Naive B cell (primary cell): ENCODE measurements at places on chromosomes 16 and 17.
A peak's percentile ranks its signal among the peaks of the same experiment; 100 is the strongest.

DNA sequence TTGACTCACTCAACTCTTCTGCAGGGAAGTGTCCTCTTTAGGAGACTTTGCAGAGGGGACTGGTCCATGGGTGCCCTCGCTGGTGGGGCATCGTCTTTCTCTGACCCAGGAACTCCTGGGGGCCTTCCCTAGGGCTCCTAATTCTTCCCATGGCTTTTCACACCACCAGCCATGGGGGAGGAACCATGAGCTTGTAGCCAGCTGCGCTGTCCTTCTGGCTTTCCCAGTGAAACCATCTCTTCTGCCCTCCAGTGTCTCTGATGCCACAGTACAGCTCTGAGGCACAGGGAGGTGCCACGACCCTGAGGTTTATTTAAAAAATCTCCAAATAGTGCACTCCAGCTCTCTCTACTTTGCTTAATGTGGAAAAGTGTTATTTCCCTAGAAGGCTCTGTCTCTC, 78.6 kb downstream of the SDR42E1 start:
- no peak for DNase-seq

GRCh38 chr17:13725288-13725990, 123.7 kb upstream of the HS3ST3A1 start:
- DNase-seq, result no peak

DNA sequence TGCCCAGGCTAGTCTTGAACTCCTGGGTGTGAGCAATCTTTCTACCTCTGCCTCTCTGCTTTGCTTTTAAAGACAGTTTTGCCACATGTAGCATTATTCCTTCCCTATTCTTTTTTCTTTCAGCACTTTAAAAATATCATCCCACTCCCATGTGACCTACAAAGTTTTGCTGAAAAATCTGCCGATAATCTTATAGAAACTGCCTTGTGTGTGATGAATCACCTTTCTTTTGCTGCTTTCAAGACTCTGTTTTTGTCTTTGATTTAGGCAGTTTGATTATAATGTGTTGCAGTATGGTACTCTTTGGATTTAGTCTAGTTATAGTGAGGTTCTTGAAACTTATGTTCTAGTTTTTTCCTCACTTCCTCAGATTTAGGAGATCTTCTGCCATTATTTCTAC, 142.0 kb upstream of the KIF2B start:
- DNase-seq, result no peak

DNA sequence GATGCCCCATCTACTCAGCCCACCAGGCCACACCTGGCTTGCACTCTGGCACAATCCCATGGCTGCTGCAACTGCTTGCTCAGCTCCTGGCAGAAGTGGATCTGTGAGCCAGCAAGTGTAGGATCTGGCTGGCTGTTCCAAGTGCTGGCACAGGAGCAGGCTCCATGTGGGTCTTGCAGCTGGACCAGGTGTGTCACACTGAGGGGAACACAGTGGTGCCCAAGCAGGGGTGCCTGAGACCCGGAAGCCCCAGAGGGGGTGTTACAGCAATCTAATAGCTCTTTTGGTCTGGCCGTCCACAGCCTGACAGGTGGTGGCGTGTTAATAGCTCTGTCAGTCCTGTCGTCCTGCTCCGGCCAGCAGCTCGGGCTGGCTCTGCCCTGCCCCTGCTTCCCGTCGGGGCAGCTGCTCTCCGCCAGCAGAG, 19.6 kb upstream of the GOT2 start:
- DNase-seq, result no peak

DNA sequence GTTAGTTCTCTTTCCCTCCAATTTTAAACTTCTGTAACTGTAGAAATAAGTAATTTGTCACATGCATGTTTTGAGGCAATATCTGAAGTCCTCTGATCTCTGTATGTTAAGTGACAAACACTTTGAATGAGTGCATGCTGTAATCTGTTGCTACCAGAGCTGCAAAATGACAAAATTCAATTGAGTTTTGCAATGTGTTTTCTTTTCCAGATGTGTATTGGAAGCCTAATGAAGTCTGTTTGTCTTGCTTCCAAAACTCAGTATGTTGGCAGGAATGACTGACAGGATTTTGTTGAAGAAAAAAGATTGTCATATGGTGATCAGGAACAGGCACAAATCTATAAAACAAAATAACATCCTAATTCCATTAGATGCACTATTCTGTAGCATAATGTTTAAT, 561.6 kb upstream of the CDH8 start:
- no peak for DNase-seq

DNA sequence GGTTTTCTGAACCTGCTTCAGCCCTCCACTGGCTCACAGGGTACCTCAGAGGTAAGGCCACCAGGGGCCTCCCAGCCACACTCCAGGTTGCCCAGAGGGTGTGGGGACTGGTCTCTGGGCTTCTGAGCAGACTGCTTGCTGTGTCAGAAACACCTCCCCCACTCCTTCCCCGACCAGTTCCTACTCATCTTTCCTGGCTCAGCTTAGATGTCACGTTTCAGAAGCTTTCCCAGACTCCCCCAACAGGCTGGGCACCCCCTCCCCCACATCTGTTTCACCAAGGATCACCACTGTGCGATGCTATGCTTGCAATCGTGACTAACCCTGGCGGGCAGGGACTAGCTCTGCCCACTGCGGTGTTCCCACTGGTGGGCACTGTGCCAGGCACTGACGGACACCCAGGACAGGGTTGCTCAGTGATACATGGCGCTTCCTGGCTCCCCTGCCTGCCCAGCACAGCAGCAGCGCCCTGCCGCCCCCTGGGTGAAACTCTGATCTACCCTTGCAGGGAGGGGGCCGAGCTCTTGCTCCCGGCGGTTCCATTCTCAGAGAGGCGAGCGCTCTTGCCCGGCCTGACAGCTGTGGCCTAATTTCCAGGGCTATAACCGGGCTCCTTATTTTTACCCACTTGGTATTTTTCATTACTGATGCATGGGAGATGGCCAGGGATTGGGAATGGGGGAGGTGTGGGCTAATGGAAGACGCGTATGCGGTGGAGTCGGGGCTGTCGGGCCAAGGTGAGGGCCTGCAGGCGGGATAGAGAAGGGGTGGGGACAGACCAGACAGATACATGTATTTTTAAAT, 29.4 kb upstream of the MTSS2 start:
- DNase-seq, result no peak

DNA sequence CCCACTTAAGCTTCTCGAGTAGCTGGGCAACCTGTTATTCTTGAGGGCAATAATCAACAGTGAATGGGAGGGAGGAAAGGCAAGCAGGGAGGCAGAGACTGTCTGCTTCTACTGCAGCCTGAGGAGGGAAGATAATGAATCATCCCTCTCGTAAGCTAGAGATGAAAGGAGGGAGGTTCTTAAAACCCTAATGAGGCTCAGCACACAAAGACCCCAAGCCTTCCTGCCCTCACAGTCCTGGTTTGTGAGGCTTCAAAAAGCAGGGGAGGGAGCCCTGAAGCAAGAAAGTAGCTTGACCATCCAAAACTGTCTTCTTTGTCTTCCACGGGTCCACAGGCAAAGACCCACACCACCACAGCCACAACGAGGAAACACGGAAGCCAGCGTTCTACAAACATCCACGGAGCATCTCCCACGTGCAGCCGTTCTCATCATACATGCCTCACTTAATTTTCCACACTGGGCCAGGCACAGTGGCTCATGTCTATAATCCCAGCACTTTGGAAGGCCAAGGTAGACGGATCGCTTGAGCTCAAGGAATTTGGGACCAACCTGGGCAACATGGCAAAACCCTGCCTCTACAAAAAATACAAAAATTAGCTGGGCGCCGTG, 1.8 kb downstream of the PIK3R5 start:
- DNase-seq, result no peak

GRCh38 chr17:79943347-79944241, 92.1 kb downstream of the TBC1D16 start:
- no peak for DNase-seq

DNA sequence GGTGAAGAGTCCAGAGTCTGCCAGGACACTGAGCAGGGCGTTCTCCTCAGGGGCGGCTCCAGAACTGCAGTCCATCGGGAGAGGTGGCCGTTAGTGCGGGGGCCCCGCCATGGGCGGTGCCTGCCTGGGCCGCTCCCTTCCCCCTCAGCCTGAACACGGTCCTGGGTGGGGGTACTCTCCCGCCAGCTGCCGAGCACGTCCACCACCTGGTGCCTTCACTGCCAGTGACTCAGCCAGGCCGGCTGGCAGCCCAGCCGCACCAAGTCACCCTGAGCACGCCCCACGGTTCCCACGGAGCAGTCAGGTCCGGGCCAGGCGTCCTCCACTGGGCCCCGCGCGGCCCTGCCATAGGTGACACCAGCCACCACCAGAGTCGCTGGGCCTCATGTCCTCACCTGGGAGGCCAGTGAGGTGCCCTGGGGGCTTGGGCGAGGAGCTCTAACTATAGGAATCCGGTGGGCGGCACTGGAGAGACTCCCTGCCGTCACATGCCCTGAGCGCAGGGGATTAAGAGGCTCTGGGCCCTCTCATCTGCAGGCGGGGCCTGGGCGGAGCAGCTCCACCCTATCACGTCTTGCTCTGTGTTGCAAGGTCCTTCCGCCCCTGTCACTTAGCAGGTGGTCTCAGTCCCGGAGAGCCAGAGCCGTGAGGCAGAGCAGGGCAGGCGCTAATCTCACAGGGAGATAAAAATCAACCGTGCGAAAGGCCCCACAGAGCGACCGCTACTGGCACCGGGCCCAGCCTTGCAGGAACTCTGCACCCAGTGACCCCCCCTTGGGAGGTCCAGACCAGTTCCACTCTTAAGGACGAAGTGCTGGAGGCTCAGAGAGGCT, 14.3 kb downstream of the PIEZO1 start:
- DNase-seq, result peak; percentile 54

GRCh38 chr17:305090-305976, 47.3 kb downstream of the RPH3AL start:
- no peak for DNase-seq

DNA sequence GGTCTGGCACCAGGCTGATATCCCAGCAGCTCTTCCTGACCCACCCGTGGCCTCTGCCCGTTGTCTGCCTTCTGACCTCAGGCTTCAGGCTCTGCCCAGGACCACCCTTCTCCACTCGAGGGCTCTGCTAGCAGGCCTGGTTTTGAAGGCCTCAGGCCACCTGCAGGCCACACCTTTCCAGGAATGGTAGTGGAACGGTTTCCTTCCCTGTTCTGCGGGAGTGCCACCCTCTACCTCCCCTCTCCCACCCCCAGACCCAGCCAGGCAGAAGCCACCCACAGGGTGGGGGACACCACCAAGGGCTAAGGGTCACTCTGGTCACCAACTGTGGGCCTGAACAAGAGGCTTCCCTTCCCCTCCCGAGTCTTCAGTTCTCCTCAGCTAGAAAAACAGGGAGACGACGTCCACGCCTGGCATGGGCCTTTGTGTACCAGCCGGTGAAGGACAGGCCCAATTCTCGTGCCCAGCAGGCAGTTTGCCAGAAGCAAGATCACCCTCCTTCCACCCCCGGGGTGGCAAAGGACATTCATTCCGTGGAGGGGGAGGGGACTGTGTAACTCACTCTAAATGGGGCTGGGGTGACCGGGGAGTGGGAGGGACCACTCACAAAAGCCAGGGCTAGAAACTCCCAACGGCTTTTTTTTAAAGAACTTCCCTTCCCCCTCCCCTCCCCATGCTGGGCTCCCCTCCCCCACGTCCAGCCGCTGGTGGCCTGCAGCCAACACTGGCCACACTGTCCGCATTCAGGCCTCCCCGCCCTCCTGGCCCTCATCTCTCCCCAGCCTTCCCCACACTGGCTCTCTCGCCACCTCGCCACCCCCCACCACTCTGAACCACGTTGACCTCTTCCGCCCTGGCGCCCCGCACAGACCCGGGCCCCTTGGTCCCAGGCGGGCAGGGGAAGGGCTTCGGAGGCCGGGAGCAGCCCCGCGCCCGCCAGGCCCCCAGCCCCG, 7.7 kb downstream of the CBX4 start:
- no peak for DNase-seq

DNA sequence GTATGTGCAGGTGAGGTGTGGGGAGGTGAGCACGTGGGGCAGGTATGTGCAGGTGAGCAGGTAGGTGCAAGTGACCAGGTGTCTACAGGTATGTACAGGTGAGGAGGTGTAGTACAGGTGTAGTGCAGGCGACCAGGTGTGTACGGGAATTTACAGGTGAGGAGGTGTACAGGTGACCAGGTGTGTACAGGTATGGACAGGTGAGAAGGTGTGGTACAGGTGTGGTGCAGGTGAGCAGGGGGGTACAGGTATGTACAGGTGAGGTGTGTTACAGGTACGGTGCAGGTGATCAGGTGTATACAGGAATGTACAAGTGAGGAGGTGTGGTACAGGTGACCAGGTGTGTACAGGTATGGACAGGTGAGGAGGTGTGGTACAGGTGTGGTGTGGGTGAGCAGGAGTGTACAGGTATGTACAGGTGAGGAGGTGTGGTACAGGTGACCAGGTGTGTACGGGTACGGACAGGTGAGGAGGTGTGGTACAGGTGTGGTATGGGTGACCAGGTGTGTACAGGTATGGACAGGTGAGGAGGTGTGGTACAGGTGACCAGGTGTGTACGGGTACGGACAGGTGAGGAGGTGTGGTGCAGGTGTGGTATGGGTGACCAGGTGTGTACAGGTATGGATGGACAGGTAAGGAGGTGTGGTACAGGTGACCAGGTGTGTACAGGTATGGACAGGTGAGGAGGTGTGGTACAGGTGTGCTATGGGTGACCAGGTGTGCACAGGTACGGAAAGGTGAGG, 12.8 kb upstream of the DBNDD1 start:
- DNase-seq, result no peak

GRCh38 chr17:14428648-14429029, 127.8 kb downstream of the HS3ST3B1 start:
- DNase-seq, result peak; percentile 65

GRCh38 chr16:87017371-87018012, 299.7 kb downstream of the C16orf95 start:
- no peak for DNase-seq

GRCh38 chr17:77841742-77842527, 116.6 kb upstream of the TNRC6C start:
- no peak for DNase-seq

DNA sequence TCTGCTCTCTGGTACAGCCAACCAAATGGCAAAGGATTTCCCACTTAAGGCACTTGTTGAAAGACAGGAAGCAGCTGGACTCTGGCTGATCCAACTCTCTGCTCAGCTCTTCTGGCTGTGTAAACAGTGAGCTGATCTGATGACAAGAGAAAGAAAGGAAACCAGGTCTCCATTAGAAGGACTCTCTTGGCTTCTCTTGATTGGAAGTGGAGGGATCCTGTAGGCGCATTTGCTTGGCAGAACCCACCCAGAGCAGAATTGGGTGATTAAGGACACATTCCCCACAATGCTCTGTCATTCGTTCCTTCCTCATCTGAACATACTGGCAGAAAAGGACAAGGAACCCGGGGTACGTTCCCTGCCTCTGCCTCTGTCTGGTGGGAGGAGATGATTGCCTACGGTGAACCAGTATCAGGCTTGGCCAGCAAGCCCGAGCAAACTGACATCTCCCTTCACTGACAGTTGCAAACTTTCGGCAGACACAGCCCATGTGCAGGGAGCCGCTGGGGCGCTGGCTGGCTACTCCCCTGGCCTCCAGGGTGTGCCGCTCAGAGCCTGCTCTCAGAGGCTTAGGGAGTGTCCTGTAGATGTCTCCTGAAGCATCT, 29.1 kb downstream of the LDHD start:
- DNase-seq, result no peak

DNA sequence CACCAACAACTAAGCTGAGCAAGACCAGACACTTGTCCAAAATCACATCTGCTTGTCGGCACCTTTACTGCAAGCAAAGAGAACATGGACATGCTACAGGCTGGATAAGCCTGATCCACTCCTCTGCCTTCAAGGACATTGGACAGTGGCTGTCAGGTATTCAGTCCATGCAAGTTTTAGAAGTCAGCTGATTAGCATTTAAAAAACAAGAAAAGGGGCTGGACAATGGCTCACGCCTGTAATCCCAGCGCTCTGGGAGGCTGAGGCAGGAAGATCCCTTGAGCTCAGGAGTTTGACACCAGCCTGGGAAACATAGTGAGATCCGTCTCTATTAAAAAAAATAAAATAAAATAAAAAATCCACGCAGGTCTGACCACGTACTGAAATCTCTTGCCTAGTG, 20.3 kb downstream of the PARN start:
- no peak for DNase-seq
